ENCODE measurements at places on chromosomes 16 and 17.

GRCh38 chr16:84391151-84392030 lies 23.1 kb downstream of the ATP2C2 start:
- no peak for DNase-seq

DNA sequence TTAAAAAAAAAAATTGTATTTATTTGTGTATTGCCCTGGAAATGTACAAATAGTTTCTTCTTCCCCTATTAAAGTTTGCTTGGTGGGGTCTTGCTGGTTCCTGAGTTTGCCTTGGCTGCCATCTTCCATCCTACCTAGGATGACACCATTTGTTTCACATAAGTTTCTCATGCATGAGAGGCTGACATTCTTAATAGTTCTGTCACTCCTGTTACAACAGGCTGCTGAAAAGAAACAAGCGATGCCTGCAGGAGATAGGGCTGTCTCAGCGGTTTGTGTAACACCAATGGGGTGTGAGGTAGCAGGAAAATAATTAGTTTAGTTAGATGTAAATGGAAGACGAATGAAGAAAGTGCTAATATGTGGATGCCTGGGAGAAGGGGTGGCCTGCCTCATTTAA lies 1000.9 kb upstream of the RBFOX1 start:
- no peak for DNase-seq

GRCh38 chr16:4586291-4586690 lies 28.4 kb downstream of the UBALD1 start:
- no peak for DNase-seq

- no peak for DNase-seq
Observed at GRCh38 chr16:56116577-56116964, 74.7 kb upstream of the GNAO1 start.

GRCh38 chr17:76920364-76921139 lies 52.3 kb downstream of the MGAT5B start:
- no peak for DNase-seq

DNA sequence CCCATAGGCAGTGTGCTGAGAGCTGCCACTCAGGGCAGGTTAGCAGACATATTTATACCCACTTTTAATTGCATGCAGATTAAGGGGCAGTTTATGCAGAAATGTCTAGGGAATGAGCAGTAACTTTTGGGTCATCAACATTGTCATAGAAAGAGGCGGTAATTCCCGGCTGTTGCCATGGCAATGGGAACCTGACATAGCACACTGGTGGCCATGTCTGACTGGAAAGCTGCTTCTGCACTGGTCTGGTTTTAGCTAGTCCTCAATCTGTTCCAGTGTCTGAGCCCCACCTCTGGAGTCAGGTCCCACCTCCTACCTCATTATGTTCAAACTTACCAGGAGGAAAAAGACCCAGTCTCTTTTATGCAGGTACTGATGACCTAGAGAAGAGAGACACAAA lies 31.5 kb upstream of the TNRC6C start:
- no peak for DNase-seq

GRCh38 chr17:74738051-74738996 lies 1.3 kb downstream of the RAB37 start:
- DNase-seq, result peak; percentile 82

GRCh38 chr17:28524476-28525424 lies 18.6 kb downstream of the FOXN1 start:
- no peak for DNase-seq

DNA sequence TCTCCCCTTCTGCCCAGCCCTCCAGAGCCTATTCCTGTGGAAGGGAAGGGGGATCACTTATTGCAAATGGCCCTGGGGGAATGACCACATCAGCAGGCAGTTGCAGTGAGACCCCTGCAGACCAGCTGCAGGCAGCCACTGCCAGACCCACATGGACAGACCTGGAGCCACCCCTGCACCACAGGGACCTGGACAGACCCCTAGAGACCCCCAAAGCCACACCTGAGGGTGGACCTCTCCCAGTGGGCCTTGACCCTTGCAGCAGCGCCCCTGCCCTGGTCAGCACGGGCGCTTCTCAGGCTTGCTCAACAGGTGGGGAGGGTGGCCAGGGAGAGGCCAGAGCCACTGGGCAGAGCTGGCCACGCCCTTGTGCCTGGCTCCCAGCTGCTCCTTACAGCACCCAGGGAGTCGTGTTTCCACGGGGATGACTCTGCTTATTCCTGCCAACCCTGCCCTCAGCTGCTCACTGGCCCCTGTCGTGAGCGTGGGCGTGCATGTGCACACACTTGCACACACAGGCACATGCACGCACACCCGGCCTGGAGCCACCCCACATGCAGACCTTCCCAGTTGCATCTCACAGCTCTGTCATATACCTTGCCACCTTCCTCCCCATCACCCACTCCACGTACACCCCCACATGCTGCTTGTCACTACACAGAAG lies 1.3 kb upstream of the SCN4A start:
- no peak for DNase-seq

- DNase-seq, result no peak
Observed at GRCh38 chr16:76650582-76650981, 373.4 kb downstream of the CNTNAP4 start.

DNA sequence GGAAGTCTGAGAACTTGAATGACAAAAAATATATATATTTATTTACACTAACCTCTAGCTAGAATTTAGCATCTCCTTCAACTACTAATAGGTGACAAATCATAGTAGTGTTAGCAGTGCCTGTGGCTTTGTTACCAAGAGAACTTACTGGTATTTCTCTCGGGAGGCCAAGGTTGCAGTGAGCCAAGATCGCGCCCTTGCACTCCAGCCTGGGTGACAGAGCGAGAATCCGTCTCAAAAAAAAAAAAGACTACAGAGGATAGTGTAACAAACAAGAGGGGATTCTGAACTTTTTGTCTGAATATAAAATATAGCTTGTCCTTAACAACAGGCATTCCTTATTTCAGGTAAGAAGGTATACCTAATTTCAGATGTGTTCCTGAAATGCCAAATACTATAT lies 1.3 kb upstream of the SUZ12 start:
- no peak for DNase-seq

DNA sequence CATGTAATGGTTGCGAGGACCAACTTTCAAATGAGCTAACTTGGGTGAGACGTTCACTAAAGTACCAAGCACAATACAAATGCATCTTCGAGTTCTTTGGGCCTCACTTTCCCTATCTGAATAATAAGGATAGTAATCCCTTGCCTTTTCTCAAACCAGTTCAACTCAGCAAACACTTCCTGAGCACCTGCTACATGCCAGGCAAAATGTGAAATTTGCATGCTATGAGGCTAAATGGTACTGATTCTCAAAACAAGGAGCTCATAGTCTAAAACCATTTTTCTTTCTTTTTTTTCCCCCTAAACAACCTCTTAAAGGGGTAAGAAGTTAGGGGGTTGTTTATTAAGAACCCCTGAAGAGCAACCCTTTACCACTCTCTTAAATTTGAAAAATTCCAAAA lies 101.4 kb upstream of the HLF start:
- DNase-seq, result no peak

DNA sequence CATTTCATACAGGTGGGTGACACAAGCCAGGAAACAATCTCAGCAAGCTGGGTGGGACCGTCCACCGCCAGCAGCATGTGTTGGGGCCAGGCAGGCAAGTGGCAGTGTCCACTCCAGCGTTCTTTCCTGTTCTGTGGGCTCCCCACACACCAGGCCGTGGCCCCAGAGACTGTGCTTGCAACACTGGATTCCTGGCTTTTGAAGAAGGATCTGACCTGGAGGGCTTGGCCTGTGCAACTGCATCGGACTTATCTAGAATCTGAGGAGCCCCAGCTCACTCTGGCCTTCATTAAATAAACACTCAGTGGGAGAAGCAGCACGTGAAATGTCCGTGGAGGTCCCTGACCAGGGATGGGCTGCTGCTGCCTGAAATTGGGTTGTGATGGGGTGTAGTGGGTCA lies 3.2 kb downstream of the KSR1 start:
- no peak for DNase-seq

DNA sequence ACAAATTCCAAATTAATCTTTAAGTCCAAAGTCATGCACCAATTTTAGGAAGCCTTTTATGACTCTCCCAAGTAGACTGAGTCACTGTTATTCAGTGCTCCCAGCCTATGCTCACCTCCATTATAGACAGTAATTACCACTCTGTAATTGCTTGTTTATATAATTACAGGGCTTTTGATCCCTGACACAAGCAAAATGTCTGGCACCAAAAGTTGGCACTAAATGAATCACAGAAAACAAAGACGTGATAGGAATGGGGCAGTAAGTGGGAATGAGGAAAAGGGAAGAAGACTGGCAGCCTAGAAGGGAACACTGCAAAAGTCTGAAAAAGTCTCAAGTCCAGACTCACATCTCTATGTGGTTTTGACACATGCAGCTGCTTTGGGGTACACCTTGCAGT lies 94.1 kb downstream of the SLC39A11 start:
- no peak for DNase-seq

DNA sequence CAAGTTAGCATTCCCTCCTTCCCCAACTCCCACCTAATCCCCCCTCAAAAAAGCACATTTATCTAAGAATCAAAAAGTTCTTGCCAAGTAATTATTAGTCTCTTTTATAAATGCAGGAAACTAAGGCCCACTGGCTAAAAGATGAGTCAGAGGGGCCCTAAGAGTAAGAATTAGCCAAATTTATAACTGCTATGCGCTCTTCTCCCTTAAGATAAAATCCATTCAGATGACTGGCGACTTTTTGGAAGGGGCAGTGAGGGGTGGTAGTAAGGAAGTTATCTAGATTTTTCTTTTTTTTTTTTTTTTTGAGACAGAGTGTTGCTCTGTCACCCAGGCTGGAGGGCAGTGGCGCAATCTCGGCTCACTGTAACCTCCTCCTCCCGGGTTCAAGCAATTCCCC lies 17.1 kb downstream of the ZNF652 start:
- DNase-seq, result no peak

DNA sequence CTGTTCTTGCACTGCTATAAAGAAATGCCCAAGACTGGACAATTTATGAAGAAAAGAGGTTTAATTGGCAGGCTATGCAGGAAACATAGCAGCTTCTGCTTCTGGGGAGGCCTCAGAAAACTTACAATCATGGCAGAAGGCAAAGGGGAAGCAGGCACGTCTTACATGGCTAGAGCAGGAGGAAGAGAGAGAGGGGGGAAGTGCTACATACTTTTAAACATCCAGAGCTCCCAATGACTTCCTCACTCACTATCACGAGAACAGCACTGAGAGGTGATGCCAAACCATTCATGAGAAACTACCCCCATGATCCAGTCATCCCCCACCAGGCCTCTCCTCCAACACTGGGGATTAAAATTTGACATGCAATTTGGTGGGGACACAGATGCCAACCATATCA lies 13.3 kb downstream of the WFIKKN2 start:
- no peak for DNase-seq

GRCh38 chr17:45345554-45346215 lies 28.9 kb upstream of the MAP3K14 start:
- no peak for DNase-seq
